AG09319 (cell line): ENCODE measurements at places on chromosomes 7 and 10.
A peak's percentile ranks its signal among the peaks of the same experiment; 100 is the strongest.

GRCh38 chr7:75842836-75843446 is 29.3 kb upstream of the CCL24 start:
- peak; percentile 50 for DNase-seq

DNA sequence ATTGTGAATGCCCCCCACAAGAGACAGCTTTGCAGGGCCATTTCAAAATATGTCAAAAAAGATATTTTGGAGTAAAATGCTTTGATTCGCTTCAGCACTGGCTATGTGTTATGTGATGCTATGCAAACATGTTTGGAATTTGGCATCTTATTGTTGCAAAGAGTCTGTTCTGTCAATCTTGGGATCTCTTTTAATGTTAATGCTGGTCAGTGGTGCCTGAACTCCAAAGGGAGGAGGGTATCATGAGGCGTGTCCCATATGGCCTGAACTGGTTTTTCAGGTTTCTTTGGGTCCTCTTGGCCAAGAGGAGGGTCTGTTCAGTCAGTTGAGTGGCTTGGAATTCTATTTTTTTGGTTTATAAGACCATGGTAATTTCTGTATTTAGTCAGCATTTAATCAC is 81.4 kb downstream of the HECW1 start:
- no peak for DNase-seq

DNA sequence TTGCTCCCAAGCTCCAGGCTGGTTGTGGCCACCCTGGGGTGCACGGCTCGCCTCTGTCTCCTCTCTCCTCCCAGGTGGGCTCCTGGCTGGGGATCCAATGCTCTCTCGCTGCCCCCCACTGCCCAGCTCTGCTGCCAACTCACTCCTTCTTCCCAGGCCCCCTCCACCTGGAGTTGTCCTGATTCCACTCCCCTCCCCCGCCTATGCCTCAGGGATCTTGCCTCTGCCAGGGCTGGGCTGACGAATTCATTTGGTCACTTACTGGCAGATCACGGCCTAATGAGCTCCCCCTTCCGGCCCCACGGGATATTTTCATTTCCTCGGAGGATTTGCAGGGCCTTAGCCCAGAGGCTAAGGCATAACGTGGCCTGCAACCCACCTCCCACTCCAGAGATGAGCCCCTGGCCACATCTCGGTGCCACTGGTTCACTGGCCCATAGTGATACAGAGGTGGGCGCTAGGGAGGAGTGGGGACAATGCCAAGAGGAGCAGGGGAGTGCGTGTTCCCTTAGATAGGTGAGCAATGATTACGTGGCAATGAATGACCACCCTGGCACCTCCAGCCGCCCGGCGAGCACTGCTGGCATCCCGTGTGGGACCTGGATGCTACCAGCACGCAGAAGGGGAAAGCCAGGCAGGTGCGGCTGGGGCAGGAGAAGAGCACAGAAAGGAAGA is 344.6 kb upstream of the SHH start:
- no peak for DNase-seq

GRCh38 chr7:47233996-47234395 is 347.9 kb downstream of the TNS3 start:
- DNase-seq: no peak

- no peak for DNase-seq
Observed at GRCh38 chr10:103663802-103664201, 170.3 kb downstream of the NEURL1 start.

GRCh38 chr7:22586786-22587140 is 86.8 kb upstream of the STEAP1B start:
- DNase-seq: no peak

DNA sequence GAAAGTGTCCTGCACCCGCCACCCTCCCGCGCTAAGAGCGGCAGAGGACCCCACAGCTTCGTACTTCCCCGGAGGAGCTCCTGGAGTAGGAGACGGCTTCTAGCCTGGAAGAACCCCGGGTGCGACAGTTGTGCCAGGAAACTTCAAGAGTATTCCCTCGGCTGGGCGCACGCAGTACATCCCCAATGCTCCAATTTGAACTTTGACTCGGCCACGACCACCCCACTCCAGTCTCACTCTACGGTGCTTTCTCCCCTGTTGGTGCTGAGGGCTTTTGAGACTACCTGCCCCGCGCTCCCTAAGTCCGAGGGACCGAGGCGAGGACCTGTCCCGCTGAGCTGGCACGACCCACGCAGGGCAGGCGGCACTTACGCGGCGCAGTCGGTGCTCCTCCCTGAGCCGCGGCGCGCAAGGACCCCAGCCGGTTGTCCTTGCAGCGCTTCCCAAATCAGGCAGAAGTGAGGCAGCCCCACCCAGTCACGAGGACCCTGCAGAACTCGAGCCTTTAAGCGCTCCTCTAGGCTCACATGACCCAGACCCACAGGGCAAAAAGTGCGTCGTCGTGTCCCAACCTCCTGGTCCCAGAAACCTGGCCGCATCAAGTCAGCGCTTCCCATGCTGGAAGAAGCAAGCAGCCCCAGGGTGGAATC is at the start of gene CPVL:
Gene CPVL (minus strand): TSS at position 481 of the 650 bp plus-strand sequence. CDS start 25,476 bp downstream, outside the sequence.
- DNase-seq: no peak

DNA sequence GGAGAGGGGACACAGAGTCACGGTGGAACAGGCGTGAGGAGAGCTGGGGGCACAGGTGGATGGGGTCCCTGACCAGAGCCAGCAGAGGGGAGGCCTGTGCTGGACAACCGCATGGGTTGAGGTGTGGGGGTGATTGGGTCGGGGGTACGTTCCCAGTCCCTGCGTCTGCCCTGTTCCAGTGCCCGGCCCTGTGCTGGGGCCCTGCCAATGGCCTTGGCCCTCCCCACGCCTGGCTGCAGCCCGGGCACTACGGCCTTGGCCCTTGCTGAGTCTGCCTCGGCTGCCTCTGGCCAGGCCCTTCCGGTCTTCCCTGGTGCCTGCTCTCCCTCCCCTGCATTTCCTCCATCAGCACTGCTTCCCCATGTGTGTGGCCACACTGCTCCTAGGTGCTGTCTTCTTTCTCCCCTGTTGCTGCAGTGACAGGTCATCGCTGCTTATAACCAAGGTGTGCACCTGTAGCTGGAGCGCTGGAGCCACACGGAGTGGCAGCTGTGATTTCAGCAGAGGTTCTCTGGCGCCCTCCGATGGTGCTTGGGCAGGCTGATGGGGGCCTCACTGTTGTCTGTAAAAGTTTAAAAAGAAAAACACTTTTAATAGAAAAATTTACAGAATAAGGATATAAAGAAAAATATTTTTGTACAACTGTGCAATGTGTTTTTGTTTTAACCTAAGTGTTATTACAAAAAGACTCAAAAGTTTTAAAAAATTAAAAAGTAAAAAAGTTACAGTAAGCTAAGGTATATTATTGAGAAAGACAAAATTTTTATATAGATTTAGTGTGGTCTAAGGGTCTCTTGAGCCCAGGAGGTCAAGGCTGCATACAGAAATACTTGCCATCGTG is 45.2 kb upstream of the BHLHA15 start:
- DNase-seq: no peak

- no peak for DNase-seq
Observed at GRCh38 chr10:78035025-78035424, 1.4 kb downstream of the RPS24 start.
